PC-3 (cell line): ENCODE measurements at places on chromosomes 2 and 18. TPM values are rescaled to one million over a fixed set of nuclear protein-coding genes. Genes with fewer than 3 reads are reported as not detected.

The SETBP1 gene
- total RNA-seq: 2.3 and 3.5 TPM in 2 replicates

The DCAF17 gene
- total RNA-seq: 7.4 and 11.1 TPM in 2 replicates

The GALNT13 gene
- total RNA-seq: 2.0 and 2.6 TPM in 2 replicates

The EFHD1 gene
- total RNA-seq: 0.07 TPM in 1 of 2 replicates, not detected in the other

The NPHP1 gene
- 1.3 and 4.2 TPM in 2 replicates for total RNA-seq

The CWC22 gene
- 14.2 and 16.2 TPM in 2 replicates for total RNA-seq

The TSPYL6 gene
- not detected in 2 replicates for total RNA-seq

The HOXD4 gene
- total RNA-seq: 0.29 and 1.8 TPM in 2 replicates

The DNAJC5G gene
- total RNA-seq: not detected in 2 replicates

The ALK gene
- total RNA-seq: 0.81 and 0.87 TPM in 2 replicates

The HSBP1L1 gene
- 45.7 and 56.8 TPM in 2 replicates for total RNA-seq

The BMP10 gene
- total RNA-seq: not detected in 2 replicates

The B3GNT7 gene
- 11.0 and 11.2 TPM in 2 replicates for total RNA-seq

The VSNL1 gene
- not detected in 2 replicates for total RNA-seq

The TMEM131 gene
- 21.1 and 27.2 TPM in 2 replicates for total RNA-seq

The FSHR gene
- not detected in 2 replicates for total RNA-seq

The KIF5C gene
- 4.0 and 7.3 TPM in 2 replicates for total RNA-seq
